Hematopoietic multipotent progenitor cell treated with erythropoietin and hydrocortisone succinate and interleukin-3 and kit ligand, for 6 days (in vitro differentiated cells): ENCODE measurements at places on chromosomes 1 and 21.

GRCh38 chr1:209375097-209375496 is 208.4 kb upstream of the CAMK1G start:
- no peak for DNase-seq

- DNase-seq: no peak
Observed at GRCh38 chr1:30816211-30817076, 58.9 kb upstream of the LAPTM5 start.

- no peak for DNase-seq
Observed at GRCh38 chr1:243275316-243275715, 19.5 kb downstream of the SDCCAG8 start.

DNA sequence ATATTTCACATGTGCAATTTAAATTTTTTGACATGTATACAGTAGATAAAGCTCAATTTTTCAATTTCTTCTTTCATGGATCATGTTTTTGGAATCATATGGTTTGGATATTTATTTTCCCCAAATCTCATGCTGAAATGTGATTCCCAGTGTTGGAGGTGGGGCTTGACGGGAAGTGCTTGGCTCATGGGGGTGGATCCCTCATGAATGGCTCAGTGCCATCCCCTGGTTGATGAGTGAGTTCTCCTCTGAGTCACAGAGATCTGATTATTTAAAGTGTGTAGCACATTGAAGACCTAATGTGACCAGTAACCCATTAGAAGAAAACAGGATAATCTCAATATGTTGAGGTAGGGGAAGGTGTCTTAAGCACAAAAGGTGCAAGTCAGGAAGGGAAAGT is 9.1 kb upstream of the IFI16 start:
- peak; percentile 32 for DNase-seq

GRCh38 chr1:59699227-59699847 is 115.4 kb upstream of the HOOK1 start:
- DNase-seq: peak; percentile 75

GRCh38 chr1:61930116-61930645 is 187.9 kb downstream of the PATJ start:
- no peak for DNase-seq

- no peak for DNase-seq
Observed at GRCh38 chr1:108719656-108720435, 7.1 kb downstream of the FNDC7 start.

DNA sequence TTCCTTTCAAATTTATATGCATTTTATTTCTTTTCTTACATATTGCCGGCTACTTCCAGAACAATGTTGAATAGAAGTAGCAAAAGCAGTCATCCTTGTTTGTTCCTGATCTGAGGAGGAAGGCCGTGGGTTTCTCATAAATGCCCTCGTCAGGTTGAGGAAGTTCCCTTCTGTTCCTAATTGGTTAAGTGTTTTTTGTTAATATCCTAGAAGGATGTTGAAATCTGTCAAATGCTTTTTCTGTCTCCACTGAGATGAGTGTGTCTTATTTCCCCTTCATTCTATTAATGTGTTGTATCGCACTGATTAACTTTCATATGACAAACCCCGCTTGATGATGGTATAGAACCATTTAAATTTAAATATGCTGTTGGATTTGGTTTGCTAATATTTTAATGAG is 15.4 kb downstream of the TTLL10 start:
- DNase-seq: no peak

DNA sequence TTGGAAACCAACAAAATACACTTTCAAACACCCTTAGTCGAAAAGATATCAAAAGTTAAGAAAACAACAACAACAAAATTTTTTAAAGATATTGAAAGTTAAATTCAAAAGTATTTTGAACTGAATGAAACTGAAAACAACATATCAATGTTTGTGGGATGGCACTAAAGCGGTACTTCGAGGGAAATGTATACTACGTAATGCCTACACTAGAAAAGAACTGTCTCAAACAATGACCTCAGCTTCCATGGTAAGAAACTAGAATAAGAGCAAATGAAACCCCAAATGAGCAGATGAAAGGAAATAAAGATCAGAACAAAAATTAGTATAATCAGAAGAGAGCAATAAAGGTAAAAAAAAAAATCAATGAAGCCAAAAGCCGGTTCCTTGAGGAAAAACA is 6.1 kb downstream of the CBR1 start:
- no peak for DNase-seq

- DNase-seq: no peak
Observed at GRCh38 chr1:50542362-50542761, 119.1 kb upstream of the DMRTA2 start.

- DNase-seq: no peak
Observed at GRCh38 chr1:171793636-171794035, 12.2 kb downstream of the METTL13 start.

GRCh38 chr21:15063814-15064575 is 805 bp downstream of the NRIP1 start:
- DNase-seq: peak; percentile 46

GRCh38 chr1:12572522-12572921 is 45.5 kb downstream of the DHRS3 start:
- DNase-seq: no peak
